ENCODE measurements at places on chromosomes 1 and 21.
A peak's percentile ranks its signal among the peaks of the same experiment; 100 is the strongest.

DNA sequence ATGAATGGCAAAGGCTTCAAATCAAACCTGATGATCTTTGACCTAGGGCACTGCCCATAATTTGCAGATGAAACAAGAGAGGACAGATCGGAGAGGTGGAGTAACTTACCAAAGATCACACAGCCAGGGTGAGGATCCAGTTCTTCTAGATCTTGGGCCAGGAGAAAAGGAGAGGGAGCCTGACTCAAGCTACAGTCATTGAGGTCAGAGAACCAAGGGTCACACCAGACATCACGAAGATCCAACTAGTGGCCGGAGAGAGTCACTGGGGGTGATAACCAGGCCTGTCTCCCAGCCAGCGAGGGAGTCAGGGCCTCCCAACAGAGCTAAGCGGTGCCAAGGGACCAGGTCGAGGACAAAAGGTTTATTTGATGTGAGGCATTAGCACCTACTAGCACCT lies 115.0 kb downstream of the RIPK4 start:
- no peak for DNase-seq

GRCh38 chr1:19353596-19353995 lies 41.5 kb downstream of the SLC66A1 start:
- no peak for DNase-seq

GRCh38 chr1:17027403-17027802 lies 15.7 kb upstream of the ATP13A2 start:
- DNase-seq: no peak

- DNase-seq: no peak
Measured at GRCh38 chr1:20978413-20978812, 191.3 kb upstream of the HP1BP3 start.

GRCh38 chr1:167443757-167444156 lies 74.6 kb downstream of the CD247 start:
- no peak for DNase-seq

DNA sequence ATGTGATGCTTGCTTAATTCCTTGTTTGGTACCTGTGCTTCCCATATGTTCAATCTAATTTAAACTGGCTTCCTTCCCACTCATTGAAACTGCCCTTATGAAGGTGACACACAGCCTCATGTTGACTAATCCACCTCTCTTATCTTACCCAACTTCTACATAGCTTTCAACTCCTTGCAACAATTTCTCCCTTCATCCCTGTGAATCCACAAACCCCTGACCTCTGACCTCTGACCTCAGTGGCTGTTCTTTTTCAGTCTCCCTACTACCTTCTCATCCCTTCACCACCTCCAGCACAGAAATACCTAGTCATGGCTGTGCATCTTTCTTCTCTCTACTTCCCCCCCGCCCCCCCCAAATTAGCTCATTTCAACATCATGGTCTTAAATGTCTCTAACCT lies 144.5 kb downstream of the TTLL7 start:
- DNase-seq: peak; percentile 5

- DNase-seq: no peak
Measured at GRCh38 chr1:105485207-105485606, 1571.3 kb upstream of the PRMT6 start.

- no peak for DNase-seq
Measured at GRCh38 chr21:19523746-19524145, 1120.2 kb upstream of the TMPRSS15 start.

GRCh38 chr1:16181887-16182719 lies 26.2 kb upstream of the EPHA2 start:
- DNase-seq: no peak

DNA sequence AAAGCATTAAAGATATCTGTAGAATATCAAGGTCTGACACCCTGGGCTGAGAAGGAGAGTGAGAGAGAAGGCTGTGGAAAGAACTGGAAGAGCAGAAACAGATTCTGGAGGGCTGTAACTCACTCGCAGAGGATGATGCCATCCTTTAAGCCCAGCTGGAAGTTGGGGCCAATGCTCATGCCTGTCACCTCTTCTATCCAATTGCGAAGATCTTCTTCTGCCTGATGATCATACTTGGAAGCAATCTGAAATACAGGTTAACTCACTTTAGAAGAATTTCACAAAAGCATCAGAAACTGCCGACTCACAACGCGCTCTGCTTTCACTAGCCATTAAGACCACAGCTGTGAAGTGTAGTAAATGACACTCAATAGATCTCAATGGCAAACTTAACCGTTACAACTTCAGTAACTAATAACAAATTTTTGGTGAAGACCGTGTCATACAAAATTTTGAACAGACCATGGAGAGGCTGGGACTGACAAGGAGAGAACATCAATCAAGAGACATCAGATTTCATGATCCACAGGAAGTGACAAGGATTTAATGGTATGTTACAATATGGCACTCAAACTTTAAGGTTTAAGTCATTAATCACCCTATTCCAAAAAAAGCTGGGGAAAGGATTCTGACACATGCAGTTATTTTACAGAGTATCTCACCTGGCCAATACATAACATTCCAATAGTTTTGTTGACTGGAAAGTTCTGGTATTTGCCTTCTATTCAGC lies 23.5 kb downstream of the CNN3 start:
- no peak for DNase-seq

DNA sequence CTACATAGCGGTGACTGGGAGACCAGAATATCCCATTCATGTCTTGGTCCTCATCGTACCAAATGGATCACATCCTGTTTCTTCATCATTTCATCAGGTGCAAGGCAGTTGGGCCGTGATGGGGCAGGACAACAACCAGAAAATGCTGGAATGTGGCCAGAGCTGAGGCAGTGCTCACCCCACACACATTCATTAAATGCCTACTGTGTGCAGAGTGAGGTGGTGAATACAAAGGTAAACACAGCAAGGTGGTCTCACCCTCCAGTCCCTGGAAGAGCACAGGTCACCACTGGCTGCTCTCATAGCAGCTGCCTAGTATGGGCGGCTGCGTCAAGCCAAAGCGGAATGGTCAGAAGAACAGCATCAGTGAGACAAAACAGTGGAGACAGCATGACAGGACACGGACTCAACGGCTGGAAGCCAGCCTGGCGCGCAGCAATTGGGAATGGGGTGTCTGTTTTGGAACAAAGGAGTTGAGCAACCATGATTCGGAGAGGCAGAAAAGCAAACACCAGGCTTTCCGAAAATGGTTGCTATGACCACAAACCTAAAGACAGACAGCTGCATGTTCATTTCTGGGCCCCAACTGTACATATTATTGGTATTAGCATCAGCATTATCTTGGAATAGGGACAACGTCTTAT lies 5.6 kb upstream of the ADAMTSL4 start:
- DNase-seq: no peak

- no peak for DNase-seq
Measured at GRCh38 chr1:26293911-26294463, 12.4 kb downstream of the UBXN11 start.

- DNase-seq: no peak
Measured at GRCh38 chr21:27129215-27129614, 162.3 kb upstream of the ADAMTS5 start.

- DNase-seq: no peak
Measured at GRCh38 chr1:231801042-231801585, 174.5 kb downstream of the DISC1 start.

GRCh38 chr1:169105087-169105433 lies 1.4 kb upstream of the ATP1B1 start:
- no peak for DNase-seq

DNA sequence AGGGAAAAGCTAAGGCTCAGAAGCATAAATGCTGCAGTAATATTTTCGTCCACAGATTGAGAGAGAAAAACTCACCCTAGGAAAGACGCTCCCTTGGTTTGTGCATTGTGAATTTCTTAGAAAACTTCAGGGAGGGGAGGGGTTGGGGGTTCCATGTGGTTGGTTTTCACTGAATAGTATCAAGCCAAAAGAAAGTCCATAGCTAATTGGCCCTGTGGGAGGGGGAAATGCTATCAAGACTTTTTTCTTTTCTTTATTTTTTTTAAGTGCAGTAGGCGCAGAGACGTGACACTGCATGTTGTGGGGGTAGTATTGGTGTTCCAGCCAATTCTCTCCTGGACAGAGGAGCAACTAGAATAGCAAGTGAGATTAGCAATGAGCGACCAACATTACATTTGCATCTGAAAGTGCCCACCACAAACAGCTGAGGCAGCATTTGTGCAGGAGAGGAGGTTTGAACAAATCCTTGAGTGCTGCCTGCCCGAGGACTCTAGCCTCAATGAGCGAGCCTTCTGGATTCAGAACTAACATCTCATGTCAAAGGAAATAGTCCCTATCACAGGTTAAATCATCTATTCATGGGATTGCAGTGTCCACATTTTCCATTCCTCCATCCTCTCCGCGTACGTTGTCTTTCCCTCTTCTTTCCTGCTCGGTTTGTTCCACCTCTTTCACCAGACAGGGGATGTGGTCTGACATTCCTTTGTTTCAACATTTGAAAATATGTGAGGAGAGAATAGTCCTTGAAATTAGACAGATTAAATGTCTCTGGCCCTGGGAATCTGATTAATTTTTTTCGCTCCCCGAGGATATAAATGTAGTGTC lies 118.0 kb upstream of the MARK1 start:
- no peak for DNase-seq

GRCh38 chr1:21290546-21290944 lies 282 bp upstream of the ECE1 start:
- DNase-seq: no peak

DNA sequence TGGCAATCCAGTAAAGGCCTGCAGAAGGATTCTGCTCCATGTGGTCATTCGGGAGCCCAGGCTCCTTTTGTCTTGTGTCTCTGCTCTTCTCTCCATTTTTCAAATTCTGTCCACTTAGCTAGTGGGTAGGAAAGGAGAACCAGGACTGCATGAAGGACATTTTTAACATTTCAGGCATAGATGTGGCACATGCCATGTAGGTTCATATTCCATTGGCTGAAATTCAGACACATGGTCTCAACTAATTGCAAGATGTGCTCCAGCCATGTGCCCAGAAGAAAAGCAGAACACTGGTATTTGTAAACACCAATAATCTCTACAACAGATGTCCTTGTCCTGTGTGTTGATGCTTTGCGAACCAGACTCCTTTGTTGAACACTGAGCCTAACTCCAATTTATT lies 85.2 kb upstream of the WLS start:
- no peak for DNase-seq

DNA sequence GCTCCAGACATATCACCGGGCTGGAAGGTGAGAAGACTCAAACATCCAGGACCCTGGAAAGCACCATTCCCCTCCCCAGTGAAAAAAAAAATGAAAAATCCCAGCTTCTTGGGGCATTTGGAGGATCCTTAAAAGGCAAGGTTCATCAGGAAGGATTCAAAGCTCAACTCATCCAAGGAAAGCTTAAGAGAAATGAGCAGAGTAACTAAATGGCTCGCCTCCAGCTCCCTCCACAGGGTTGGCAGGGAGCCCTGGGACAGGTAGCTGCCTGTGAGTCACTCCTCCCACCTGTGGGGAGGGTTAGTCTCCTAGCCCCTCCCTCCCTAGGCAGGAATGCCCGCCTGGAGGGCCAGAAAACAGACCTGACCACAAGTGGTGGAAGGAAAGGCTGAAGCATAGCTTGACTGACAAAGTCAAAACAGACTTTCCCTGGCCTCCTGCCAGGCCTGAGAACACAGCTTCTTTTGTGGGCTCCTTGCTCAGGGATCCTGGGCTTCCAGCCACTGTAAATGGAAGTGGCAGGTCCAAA lies 712 bp upstream of the LAMB3 start:
- DNase-seq: peak; percentile 84
